ENCODE measurements at places on chromosomes 16 and 17. TPM values are rescaled to one million over a fixed set of nuclear protein-coding genes. Genes with fewer than 3 reads are reported as not detected.

DNA sequence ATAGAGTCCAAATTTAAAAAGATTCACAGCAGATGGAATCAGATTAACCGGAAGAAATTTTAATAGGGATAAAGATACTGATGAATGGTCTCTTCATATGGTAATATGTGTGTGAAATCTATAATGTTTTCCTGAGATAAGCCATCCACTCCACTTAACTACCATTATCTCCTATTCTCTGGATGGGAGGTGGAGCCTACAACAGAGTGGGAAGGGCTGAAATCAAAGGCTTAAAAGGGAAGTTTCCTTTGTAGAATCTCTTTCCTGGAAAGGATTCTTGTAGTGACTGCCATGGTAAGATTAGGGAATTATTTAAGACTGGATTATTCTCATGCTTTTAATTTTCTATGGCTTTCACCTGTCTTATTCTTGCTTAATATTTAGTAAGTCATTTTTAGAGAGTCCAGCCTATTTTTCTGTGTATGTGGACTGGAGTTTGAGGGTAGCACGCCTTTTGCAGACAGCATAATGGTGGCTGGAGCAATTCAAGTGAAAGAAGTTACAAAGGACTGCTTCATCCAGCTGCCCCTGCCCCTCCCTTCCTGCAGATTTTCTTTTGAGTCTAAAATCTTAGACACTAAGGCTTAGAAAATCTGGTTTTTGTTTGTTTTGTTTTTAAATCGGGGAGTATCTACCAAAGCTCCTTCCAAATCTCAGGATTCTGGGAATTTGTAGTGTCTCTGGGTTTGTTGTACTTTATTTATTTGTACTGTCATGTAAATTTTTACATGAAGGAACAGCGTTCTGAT lies 26.5 kb downstream of the KAT7 start:
- H3K36me3 ChIP-seq, result peaks cover 48% of the 10 kb centered on the region
- H3K4me3 ChIP-seq, result no peak overlapping the region
- peaks cover 26% of the 10 kb centered on the region for H3K4me1 ChIP-seq
- H3K27me3 ChIP-seq, result no peaks in the 10 kb centered on the region
- no peak for DNase-seq
- H3K27ac ChIP-seq, result peak overlapping the region; percentile 56

DNA sequence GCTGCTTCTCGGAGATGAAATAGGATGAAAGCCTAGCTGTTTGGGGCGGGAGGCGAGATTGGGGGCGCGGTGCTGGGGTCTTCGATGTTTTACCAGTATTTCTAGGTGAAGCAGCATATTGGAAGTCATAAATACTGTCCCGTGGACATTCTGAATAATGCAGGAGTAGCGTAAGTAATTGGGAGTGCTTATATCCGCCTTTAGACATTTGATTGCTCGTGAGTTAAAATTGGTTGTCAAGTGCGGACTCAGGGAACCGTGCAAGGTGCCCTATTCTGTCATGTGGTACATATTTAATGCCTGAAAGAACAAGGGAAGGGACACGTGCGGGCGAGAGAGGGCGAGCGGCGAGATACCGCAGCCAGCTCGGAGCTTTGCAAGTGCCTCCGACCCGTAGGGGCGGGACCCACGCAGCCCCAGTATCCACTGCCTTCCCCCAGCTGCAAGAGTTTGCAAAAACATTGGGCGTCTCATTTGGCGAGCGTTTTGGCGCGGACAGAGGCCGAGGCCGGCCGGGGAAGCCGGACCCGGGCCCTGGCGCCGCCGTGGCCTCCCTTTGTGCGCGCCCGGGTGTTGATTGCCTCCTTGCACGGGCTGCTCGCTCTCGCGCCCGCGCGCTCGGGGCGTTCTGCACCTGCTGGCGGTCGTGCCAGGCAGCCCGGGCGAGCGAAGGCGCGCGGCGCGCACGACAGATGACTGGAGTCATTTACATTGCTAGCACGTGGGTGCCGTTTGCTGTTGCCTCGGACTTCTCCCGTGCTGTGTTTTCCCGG lies 849.8 kb upstream of the RBFOX1 start:
- no peak for DNase-seq
- no peaks in the 10 kb centered on the region for H3K4me1 ChIP-seq
- no peak overlapping the region for H3K4me3 ChIP-seq
- no peaks in the 10 kb centered on the region for H3K36me3 ChIP-seq
- H3K27me3 ChIP-seq, result no peaks in the 10 kb centered on the region

- DNase-seq, result peak; percentile 62
- H3K4me3 ChIP-seq, result no peak overlapping the region
Measured at GRCh38 chr16:27097800-27098230, 31.1 kb downstream of the C16orf82 start.

DNA sequence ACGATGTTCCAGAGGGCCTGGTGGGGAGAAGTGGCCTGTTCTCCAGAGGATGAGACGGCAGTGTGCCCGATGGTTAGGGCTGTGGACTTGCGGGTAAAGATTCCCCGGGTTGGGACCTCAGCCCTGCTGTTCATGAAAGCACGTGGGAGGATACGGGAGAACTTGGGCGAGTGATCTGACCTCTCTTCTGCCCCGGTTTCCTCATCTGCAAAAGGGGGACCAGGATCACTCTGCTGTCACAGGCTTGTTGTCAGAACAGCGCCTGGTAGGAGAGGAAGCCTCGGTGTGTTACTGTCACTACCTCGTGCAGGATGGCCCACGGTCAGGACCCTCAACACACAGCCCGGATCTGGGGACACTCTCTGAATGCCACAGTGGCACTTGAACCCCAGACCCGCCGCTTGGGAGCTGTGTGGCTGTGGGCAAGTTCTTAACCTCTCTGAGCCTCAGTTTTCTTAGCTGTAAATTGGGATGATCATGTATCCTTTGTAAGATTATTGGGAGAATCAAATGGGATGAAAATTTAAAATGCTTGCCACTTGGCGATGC lies 85.6 kb upstream of the CDC42EP4 start:
- no peak overlapping the region for H3K4me3 ChIP-seq
- H3K36me3 ChIP-seq, result no peaks in the 10 kb centered on the region
- H3K27ac ChIP-seq, result no peak overlapping the region
- no peaks in the 10 kb centered on the region for H3K27me3 ChIP-seq
- no peak for DNase-seq
- H3K4me1 ChIP-seq, result no peaks in the 10 kb centered on the region

DNA sequence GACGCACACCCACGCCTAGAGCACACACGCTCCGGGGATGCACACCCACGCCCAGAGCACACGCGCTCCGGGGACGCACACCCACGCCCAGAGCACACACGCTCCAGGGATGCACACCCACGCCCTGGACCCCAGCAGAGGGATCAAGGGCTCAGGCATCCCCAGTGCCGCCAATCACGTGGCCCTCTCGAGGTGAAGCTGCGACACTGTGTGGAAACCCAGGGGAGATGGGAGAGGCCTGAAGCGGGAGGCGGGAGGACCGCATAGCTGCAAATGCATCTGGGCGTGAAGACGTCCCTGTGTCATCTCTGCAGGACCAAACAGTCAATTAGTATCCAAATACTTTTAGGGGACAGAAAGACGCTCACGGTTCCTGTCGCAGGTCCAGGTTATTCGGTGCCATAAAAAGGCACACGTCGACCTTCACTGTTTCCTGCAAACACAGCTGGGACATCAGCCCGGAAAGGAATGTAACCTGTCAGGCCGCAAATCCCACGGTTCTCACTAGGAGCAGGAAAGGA lies 56.4 kb downstream of the TBC1D16 start:
- no peaks in the 10 kb centered on the region for H3K27me3 ChIP-seq
- DNase-seq, result no peak
- H3K4me1 ChIP-seq, result peaks cover 5% of the 10 kb centered on the region
- H3K4me3 ChIP-seq, result no peak overlapping the region

DNA sequence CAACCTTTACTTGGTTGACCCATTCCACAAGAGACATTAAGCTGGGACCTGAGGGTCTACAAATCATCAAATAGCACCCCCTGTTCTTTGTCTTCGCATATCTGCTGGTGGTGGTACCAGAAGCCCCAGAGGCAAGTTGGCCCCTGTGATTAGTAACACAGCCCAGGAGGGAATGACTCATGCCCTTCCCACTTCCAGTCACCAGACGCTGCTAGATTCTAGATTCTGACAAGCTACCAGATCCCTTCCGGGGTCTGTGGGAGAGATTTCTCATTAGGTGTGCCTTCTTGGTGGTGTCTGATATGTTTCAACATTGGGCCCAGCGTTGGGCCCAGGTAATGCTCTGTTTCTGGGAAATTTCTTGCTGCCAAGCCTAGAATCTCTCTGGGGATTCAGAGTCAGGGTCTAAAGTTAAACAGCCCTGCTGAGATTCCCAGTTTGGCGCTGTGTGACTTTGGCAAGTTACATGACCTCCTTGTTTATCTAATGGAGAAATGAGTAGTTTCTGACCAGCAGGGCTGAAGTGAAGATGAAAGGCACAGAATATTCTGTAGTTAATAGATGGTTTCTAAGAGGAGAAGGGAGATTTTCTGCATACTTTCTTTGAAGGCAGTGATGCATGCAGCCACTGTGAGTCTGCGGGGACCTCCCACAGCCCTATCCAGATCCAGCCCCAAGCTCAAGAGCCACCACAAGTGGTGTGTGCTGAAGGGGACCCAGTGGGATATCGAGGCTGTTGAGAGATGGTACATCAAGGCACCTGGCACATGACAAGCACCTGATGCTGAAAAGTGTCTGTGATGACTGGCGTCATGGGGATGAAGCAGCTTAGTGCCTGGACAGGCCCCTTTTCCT lies 3.9 kb downstream of the TRPV2 start:
- H3K36me3 ChIP-seq, result no peaks in the 10 kb centered on the region
- DNase-seq, result peak; percentile 95
- H3K4me1 ChIP-seq, result peaks cover 36% of the 10 kb centered on the region
- H3K27ac ChIP-seq, result peak overlapping the region; percentile 91
- H3K27me3 ChIP-seq, result no peaks in the 10 kb centered on the region

GRCh38 chr17:65158041-65158440 lies 20.9 kb downstream of the RGS9 start:
- H3K36me3 ChIP-seq, result no peaks in the 10 kb centered on the region
- no peaks in the 10 kb centered on the region for H3K4me1 ChIP-seq
- no peak overlapping the region for H3K4me3 ChIP-seq
- H3K27ac ChIP-seq, result no peak overlapping the region

DNA sequence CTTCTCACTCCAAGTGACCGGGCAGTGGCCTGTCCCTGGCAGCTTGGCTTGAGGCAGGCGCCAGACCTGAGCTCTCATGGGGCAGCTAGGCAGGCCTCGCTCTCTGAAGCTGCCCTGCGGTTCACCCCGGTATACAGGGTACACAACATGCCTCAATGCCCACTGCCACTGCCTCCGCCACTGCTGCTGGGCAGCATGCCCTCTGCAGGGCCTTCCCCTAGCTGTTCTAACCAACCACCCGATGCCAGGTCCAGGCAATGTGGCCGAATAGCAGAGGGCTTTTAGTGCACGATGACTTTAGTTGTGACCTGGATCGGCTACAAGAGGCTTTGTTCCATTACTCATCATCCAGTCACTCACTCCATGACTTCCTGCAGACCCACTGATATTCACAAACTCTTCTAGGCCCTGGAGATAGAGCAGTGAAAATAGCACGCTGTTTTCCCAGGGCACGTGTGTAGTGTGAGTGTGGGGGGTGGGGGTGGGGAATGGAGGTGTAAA lies 19.7 kb downstream of the CDC42EP4 start:
- no peaks in the 10 kb centered on the region for H3K36me3 ChIP-seq
- H3K27ac ChIP-seq, result peak overlapping the region; percentile 88
- peak; percentile 83 for DNase-seq
- H3K4me3 ChIP-seq, result peak overlapping the region; percentile 46
- no peaks in the 10 kb centered on the region for H3K27me3 ChIP-seq

DNA sequence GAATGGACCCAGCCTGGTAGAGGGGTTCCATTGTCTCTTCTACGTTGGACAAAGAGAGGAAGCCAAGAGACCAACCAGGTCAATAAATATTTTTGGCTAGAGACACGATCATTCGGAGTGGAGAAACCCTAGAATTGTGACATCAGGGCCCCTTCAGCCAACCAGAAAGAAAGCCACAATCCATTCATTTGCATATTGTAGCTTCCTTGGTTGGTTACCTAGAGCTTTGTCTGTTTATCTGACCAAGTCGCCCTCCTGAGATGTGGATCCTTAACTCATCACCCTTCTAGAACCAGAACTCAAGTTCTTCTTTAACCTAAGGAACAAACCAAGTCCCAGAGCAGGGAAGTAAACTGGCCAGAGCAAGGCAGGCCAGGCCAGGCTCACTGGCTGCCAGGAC lies at the start of gene CCDC182:
Gene CCDC182, minus strand, starts transcription at position 58 of the 400 bp plus-strand sequence. Its CDS starts 27 bp downstream, at position 31.
- no peaks in the 10 kb centered on the region for H3K4me1 ChIP-seq
- no peaks in the 10 kb centered on the region for H3K36me3 ChIP-seq
- H3K4me3 ChIP-seq, result no peak within 1 kb of the TSS
- H3K27ac ChIP-seq, result no peak within 1 kb of the TSS

DNA sequence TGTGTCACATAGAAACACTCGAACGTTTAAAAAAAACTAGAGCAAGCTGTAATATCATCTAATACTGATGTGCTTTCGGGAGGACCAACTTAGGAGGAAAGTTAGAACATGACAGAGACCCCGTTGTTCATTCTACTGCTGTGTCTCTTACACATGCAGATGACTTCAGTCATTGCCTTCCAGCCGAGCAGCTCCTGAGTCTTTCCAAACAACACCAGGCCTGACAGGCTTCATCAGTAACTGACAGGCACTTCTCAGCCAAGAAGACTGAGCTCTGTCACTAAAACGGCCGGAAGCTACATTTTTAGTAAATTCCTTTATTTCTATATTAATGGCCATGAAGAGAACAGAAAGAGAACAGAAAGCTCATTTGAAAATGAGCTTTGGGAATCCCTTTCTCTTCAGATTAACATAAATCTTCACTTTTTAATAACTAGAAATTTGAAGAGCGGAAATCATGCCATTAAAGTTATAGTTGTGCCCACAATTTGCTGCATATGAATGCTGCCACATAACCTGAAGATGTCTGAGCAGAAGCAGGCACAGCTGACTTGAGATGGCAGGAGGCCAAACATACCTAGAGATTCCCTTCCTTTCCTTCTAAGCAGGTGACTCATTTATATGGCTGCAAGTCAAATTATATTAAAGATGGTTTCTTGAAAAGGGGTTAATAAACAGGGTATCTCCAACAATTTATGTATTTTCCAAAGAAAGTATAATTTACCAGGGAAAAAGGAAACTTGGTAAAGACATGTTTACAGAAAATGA lies 148.9 kb downstream of the ITFG1 start:
- no peaks in the 10 kb centered on the region for H3K27me3 ChIP-seq
- peaks cover 4% of the 10 kb centered on the region for H3K4me1 ChIP-seq
- DNase-seq, result peak; percentile 12

- H3K27ac ChIP-seq, result no peak overlapping the region
- H3K36me3 ChIP-seq, result no peaks in the 10 kb centered on the region
- H3K4me1 ChIP-seq, result no peaks in the 10 kb centered on the region
- peaks cover 7% of the 10 kb centered on the region for H3K27me3 ChIP-seq
- DNase-seq, result no peak
- no peak overlapping the region for H3K4me3 ChIP-seq
Measured at GRCh38 chr16:49833796-49834530, 21.9 kb downstream of the ZNF423 start.

C16orf87 gene
- polyA plus RNA-seq, result 17.6 TPM

FAM171A2 gene
- 0.46 TPM for polyA plus RNA-seq

PRSS53 gene
- polyA plus RNA-seq, result 0.95 TPM

KRTAP9-8 gene
- polyA plus RNA-seq, result not detected

GCGR gene
- not detected for polyA plus RNA-seq

KAT7 gene
- polyA plus RNA-seq, result 27.0 TPM

TXNDC17 gene
- 673 TPM for polyA plus RNA-seq

IFT20 gene
- polyA plus RNA-seq, result 116 TPM
